Kidney glomerular epithelial cell (primary cell): ENCODE measurements at places on chromosomes 3 and 15.
A peak's percentile ranks its signal among the peaks of the same experiment; 100 is the strongest.

DNA sequence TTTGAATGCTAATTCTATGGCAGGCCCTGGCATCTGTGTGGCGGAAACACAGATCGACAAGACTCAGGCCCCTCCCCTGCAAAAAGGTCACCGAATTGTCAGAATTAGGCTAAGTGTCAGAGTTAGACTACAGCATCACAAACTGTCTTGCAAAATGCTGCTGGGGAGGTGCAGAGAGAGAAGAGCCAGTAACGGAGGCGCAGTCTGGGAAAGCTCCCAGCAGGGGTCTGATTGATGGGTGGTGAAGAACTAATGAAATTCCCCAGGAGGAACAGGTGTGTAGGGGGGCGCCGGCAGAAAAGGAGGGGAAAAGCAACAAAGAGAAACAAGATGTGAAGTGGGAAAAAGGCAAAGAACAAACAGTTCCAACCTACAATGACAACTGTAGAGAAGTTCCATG lies 72.7 kb upstream of the TAMM41 start:
- no peak for DNase-seq

- DNase-seq = no peak
Measured at GRCh38 chr3:4807381-4808280, 171.6 kb upstream of the BHLHE40 start.

- DNase-seq = no peak
Measured at GRCh38 chr3:166388321-166388720, 551.1 kb upstream of the BCHE start.

GRCh38 chr3:112605285-112605684 lies 35.7 kb downstream of the CCDC80 start:
- DNase-seq = peak; percentile 22

DNA sequence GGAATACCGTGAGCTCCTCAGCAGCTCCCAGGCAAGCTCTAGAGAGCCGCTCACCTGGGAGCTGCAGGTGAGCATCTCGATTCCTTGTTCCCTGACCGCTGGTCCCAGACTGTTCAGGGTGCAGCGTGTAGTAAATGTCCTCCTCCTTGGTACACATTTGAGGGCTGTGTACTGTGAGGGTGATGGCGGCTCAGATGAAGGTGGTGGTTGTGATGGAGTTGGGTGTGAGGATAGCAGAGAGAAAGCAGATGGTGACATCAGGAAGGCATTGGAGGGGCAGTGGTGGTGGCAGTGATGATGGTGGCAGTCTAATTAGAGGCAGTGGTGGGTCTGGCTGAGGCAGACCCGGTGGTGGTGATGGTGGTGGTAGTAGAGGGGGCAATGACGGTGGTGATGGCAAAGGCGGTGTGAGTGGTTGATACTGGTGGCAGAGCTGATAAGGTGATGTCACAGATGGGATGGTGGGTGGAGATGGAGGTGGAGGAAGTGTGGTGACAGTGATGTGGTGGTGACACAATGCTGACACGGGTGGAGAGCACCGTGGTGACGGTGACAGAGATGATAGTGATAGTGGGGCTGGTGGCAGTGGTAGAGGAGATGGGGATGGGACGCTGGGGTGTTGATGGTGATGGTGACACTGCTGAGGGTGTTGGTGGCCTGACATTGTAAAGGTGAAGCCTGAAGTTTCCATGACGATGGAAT lies at the start of gene DNAJB8:
Gene DNAJB8 (minus strand): TSS at position 51 of the 702 bp plus-strand sequence. CDS start 3,645 bp downstream, outside the sequence.
- DNase-seq = no peak
